ENCODE measurements at places on chromosomes 6 and 20. TPM values are rescaled to one million over a fixed set of nuclear protein-coding genes. Genes with fewer than 3 reads are reported as not detected.

DNA sequence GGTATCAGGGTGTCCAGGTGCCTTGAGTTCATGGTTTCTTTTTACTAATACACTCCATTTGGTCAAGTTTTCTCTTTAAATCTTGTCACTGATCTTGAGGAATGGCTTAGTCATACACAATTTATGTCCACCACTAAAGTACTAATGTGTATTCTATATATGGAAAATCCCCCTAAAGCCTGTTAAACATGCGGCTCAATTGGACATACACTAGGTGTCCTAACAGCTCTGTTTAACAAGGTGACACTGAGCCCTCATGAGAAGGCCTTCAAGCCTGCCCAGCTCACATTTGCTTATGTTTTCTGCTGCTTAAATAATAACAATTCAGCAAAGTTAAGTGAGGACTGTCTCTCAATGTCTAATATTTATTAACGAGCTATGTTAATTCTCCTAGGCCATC is 31.5 kb downstream of the PDE7B start:
- DNase-seq: no peak

GRCh38 chr6:145043926-145044500 is 691.3 kb downstream of the EPM2A start:
- DNase-seq: no peak

- DNase-seq: no peak
These were observed 14.0 kb downstream of the COL9A3 start for GRCh38 chr20:62830821-62831220.

DNA sequence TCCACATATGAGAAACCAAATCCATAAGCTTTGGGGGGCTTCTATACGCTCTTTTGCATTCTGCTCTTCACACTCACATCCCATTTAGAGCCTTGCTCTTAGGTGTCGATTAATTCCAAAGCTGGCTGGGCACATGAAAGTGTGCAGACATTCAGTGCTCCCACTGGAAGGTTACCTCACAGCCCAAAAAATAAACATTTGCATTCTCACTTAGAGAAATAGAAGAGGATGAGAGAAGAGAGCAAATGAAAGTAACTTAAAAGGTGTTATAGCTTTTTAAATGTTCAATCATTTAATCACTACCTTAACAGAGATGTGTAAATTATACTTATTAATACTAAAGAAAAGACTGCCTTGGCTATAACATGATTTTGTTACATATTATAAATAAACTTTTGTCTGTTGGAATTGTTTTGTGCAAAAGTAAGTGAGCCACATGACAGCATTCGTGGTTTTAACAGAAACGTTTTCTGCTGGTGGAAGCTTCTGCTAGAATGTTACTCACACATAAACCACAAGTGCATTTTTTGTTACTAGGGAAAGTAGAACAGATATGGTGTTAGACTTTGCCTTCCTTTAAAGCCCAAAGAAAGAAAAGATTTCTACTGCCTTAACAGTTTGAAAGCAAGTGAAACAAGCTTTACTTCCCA is 116.7 kb downstream of the SIM1 start:
- peak; percentile 89 for DNase-seq

DNA sequence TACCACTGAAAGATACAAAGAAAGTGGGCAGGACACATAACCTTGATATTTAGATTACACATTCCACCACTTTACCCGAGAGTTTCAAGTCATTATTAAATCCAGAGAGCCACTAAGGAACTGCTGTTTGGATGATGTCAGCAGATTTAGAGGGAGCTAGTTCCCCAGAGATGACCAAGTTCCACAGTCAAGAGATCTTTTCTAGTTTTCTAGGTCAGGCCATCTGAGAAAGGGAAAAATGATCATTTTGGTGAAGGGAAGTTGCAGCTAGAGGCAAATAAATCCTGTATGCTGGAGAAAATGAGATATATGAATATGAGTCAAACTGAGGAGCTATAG is 147.8 kb downstream of the HS3ST5 start:
- DNase-seq: no peak

DNA sequence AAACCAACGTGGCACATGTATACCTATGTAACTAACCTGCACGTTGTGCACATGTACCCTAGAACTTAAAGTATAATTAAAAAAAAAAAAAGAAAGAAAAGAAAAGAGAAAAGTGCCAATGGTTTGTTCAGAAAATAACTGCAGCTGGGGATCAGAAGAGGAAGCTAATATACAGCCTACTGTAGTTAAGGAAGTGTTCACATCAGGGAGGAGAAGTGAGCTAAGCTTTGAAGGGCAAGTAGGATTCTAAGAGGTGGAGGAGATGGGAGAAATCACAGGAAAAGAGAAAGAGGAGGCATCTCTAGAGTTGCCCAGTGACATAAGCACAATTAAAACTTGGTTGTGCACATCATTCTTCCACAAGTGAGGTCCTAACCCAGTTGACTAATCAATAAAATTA is 214.4 kb upstream of the DTNBP1 start:
- DNase-seq: no peak

- DNase-seq: peak; percentile 85
These were observed 391.2 kb downstream of the ADGRB3 start for GRCh38 chr6:69026243-69026642.

DNA sequence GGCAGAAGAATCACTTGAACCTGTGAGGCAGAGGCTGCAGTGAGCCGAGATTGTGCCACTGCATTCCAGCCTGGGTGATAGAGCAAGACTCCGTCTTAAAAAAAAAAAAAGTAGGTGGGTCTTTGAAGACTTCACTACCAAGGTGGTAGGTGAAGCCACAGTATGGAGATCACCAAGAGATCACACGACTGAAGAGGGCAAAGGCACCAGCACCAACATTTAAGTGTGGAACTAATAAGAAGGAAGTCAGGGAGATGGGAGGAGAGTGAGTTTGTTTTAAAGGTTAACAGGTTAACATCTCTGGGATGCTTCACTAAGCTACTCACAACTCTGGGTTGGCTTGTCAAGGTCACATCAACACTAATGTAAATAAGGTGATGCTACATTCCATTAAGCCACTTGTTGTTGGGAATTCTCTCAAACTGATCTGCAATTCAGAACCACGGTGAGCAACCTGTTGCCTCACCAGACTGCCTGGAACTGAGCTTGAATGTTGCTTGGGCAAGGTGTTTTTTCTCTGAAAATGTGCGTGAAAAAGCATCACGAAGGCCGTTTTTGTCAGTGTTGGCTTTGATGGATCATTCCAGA is 48.7 kb downstream of the KCTD20 start:
- DNase-seq: no peak

DNA sequence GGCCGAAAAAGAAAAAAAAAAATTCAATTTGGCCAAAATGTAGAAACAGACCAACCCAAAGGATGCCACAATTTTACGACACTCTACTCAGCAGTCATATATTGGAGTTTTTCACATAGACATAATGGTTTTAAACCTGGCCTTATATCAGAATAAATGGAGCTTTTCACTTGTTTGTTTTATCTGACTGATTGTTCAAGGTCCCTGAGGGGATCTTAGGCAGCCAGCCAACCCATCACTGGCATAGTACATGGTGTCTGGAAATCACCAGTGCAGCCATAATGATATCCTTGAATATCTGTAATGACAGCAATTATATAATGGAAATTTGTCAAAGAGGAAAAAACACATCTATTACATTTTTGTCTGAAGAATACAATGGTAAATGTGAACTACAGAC is 96.9 kb downstream of the PRSS35 start:
- DNase-seq: no peak

Gene BHLHE23
- not detected for polyA plus RNA-seq

Gene CCDC170
- polyA plus RNA-seq: 0.76 TPM

Gene SYNCRIP
- 29.2 TPM for polyA plus RNA-seq
